ENCODE measurements at places on chromosomes 2 and 18.
A peak's percentile ranks its signal among the peaks of the same experiment; 100 is the strongest.

- no peak for DNase-seq
Observed at GRCh38 chr2:196295005-196295404, 123.6 kb upstream of the STK17B start.

- DNase-seq, result no peak
Observed at GRCh38 chr2:9644603-9645002, 13.8 kb upstream of the YWHAQ start.

DNA sequence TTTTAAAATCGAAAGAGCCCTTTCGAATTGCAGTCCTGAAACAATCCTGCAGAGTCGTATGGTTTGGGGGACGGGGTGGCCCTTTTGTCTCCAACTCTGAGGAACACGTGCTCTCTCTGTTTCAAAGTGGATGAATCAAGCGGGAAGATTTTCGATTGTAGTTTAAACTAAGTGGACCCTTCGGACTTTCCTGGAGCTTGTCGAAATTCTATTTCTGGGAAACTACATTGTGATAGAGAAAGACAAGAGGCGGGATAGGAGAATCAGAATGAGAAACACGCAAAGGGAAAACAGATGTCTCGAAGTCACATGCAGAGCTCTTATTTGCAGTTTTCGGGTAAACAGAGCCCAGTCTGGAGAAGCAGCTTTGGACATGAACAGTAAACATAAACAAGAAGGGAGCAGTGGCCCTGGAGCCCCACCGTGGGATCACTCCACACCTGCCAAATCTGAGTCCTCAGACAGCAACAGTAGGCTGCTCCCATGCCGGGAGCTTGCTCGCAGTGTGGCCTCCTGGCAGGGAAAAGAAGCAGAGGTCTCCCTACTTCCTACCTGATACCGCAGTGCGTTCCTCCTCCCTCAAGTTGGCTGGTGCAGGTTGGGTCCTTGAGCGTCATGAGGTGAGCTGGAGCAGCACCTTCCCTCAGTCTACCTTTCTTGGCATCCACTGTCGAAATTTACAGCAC is 202.4 kb downstream of the SLC4A3 start:
- no peak for DNase-seq

DNA sequence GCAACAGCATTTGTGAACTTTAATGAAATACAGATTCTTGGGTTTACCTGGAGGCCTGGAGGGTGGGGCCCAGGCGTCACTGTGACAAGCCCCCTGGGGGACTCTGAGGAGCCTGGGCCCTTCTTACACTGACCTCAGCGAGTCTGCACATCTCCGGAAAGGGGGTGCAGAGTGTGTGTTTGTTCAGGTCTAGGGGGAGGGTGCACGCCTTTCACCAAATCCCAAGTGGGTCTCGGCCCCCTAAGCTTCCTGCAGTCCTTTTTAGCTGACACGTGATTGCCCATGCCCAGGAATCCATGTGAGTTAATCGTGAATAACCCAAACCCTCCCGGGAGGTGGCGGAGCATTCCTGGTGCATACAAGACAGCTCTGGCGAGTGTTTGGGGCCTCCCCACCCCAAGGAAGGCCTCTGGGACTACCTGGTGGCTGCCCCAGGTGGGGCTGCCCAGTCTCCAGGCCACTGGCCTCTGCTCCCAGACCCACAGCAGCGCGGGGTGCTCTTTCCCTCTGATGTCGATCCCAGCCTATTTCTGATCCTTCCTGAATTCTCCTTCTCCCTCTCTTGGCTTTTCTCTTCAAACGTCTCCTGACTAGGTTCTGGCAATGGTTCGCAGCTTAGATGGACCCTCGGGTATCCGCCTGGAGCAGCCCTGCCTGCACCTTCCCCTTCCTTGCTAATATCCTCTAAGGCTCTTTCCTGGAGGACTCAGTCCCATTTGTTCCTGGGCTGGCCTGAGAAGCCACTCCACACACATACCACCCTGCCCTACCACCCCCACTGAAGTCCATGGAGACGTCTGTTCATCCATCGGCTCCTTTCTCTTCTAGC is 10.0 kb downstream of the NGEF start:
- DNase-seq, result no peak

DNA sequence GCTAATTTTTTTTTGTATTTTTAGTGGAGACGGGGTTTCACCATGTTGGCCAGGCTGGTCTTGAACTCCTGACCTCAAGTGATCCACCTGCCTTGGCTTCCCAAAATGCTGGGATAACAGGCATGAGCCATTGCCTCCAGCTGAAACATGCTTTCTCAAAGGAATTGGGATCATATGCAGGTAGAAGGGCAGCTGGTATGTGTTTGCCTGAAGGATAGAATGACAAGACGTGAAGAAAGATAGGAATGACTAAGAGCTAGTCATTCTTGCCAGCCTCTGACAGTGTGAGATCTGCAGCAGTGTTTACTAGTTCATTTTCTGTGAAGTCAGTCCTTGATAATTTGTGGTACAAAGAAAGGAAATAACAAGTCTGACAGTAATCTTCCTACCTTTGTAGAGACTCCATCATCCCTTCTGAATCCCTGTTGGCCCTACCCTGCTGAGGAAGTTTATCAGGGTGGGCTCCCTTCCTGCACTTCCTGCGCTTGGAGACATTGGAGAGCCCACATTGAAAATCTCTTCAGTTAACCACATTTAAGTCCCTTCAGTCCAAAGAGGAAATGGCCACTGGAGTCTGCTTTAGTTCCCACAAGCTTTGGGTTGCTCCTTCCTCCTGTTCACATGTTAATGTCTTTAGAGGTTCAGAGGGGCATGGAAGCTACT is 14.7 kb downstream of the CFLAR start:
- DNase-seq, result peak; percentile 60

- no peak for DNase-seq
Observed at GRCh38 chr2:151765760-151766410, 31.6 kb upstream of the NEB start.

DNA sequence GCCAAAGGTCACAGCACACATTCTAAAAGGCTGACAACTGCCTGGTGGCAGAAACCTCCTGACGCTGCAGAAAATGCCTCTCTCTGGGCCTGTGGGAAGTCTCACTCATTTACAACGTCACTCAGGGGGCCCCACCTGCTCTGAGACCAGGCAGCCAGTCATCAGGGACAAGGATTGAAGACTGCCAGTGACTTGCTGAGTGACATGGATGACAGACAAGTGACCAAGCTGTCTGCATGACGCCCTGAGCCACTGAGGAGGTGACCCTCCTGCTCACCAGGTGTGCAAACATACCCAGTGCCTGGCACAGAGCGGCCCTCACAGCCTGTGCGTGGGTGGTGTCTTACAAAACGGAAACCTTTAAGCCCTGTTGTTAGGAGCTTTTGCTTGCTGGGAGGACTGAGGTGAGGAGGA is 392.4 kb downstream of the TNS1 start:
- peak; percentile 62 for DNase-seq

GRCh38 chr2:40213071-40213470 is 238.8 kb downstream of the SLC8A1 start:
- DNase-seq, result no peak

GRCh38 chr2:182594286-182594685 is 121.8 kb upstream of the DNAJC10 start:
- DNase-seq, result no peak

- no peak for DNase-seq
Observed at GRCh38 chr2:3246928-3247714, 130.5 kb downstream of the EIPR1 start.

GRCh38 chr2:45651415-45652089 is at the start of gene PRKCE:
Gene PRKCE (plus strand): TSS chr2:45651675.
- DNase-seq, result peak; percentile 65

DNA sequence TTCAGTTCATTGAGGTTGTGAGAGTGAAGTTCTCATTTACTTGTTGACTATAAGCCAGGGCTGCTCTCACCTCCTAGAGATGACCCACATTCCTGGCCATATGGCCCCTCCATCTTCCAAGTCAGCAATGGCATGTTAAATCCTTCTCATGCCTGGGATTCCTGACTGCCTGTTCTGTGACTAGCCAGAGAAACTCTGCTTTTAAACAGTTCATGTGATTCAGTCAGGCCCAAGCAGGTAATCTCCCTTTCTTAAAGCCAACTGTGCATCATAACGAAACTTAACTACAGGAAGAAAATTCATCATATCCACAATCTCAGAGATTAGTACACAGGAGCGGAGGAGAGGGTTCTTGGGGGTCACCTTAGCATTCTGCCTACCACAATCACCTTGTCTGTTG is 11.5 kb downstream of the DPP4 start:
- no peak for DNase-seq

- no peak for DNase-seq
Observed at GRCh38 chr2:109563980-109564550, 49.7 kb downstream of the SEPTIN10 start.

- DNase-seq, result no peak
Observed at GRCh38 chr2:67922080-67922785, 140.6 kb downstream of the C1D start.

DNA sequence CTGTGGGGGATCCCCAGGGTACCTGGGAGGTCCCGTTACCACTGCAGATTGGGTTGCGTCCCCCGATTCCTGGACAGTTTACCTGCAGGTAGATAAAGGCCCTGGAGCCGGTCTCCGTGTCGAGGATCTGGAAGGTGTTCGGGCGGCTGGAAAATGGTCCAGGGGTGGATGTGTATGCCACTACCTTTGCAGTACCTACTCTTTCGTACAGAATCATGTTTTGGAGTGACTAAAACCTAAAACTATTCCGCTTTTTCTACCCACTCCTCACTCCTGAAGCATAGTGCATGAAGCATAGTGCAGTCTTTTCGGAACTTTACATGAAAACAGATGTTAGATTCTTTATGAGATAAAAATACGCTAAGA is 418 bp downstream of the WDR75 start:
- no peak for DNase-seq

GRCh38 chr2:171858397-171858958 is 35.6 kb downstream of the SLC25A12 start:
- no peak for DNase-seq

GRCh38 chr2:144448389-144449027 is 71.4 kb downstream of the ZEB2 start:
- no peak for DNase-seq

- no peak for DNase-seq
Observed at GRCh38 chr18:2843146-2843545, 3.7 kb upstream of the EMILIN2 start.

- DNase-seq, result no peak
Observed at GRCh38 chr2:226652983-226653765, 146.4 kb downstream of the IRS1 start.

DNA sequence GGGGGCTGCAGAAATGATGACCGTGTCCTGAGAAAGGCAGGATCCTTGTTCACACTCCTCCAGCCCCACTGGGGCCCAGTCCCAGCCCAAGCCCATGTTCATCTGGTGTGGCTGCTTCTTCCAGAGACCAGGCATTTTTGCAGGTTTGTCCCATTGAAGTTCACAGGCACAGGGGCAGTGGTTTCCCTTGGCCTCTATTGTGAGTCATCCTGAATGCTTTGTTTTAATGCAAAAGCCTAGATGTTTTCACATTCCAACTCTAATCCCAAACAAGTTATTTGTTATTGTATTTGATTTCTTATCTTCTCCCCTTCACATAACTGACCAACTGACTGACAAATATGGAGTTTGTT is 426.4 kb upstream of the ID2 start:
- DNase-seq, result no peak

- DNase-seq, result peak; percentile 24
Observed at GRCh38 chr18:3525870-3526420, 76.0 kb downstream of the TGIF1 start.

DNA sequence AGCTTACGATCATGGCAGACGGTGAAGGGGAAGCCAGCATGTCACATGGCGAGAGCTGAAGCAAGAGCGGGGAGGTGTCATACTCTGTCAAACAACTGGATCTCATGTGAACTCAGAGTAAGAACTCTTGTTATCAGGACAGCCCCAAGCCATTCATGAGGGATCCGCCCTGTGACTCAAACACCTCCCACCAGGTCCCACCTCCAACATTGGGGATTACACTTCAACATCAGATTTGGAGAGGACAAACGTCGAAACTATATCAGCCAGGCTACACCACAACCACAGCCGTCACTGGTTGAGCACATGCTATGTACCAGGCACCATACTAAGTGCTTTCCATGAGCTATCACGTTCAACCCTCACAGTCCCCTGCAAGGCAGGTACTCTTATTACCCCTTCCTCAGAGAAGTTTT is 293.8 kb downstream of the PRKCE start:
- DNase-seq, result no peak

- DNase-seq, result no peak
Observed at GRCh38 chr18:42310956-42311355, 355.9 kb downstream of the PIK3C3 start.

GRCh38 chr2:147288131-147288530 is 556.7 kb upstream of the ACVR2A start:
- DNase-seq, result peak; percentile 52

- DNase-seq, result no peak
Observed at GRCh38 chr18:31162419-31162793, 250 bp downstream of the DSC1 start.

DNA sequence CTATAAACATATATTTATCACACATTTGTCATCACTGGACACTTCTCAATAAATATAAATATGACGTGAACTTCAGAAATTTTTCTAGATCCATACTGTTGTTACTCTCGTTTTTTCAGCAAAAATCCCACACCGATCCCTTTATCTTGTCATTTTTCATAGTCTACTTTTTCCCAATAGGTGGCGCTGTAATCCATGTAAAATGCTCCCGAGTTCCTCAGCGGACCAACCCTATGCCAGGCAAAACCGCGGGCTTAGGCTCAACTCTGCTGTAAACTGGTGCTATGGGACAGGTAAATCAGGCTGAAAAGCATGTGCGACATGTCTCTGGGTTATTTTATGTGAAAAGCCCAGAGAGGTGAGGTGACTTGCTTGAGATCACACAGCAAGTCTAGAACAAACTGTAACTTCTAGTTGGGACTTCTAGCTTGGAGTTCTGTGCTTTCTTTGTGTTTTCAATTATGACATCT is 104.0 kb downstream of the COBLL1 start:
- DNase-seq, result no peak

- no peak for DNase-seq
Observed at GRCh38 chr2:109350526-109350925, 221.5 kb downstream of the SH3RF3 start.

- no peak for DNase-seq
Observed at GRCh38 chr2:128638341-128639119, 319.9 kb upstream of the HS6ST1 start.

GRCh38 chr2:177753682-177754491 is 318.7 kb downstream of the PDE11A start:
- no peak for DNase-seq

Data from CD4-positive, alpha-beta T cell treated with Interleukin-6 for 4 hours (primary cell).